ENCODE measurements at places on chromosomes 5 and 9.

- no peak for DNase-seq
Measured at GRCh38 chr5:169296419-169297143, 4.4 kb downstream of the SLIT3 start.

GRCh38 chr5:132456296-132456986, 34.1 kb downstream of the IRF1 start:
- no peak for DNase-seq

GRCh38 chr5:24094081-24094679, 550.6 kb downstream of the CDH10 start:
- no peak for DNase-seq

DNA sequence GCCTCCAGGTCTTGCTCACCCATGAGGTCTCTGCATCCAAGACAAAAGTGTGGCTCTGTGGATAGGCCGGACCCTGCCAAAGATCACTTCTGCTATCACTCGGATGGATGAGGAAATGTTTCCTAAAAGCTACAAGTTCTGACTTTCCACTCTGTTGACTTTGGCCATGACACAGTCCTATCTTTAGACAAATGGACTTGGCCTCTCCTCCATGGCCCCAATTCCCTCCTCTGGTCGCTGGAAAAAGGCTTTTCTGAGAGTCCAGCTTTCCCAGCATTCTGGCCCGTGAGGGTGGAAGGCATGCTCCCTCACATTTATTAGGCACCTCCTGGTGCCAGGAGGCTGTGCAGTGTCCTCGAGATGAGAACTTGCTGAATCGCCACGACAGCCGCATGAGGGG, 83.1 kb downstream of the COL27A1 start:
- DNase-seq = no peak

DNA sequence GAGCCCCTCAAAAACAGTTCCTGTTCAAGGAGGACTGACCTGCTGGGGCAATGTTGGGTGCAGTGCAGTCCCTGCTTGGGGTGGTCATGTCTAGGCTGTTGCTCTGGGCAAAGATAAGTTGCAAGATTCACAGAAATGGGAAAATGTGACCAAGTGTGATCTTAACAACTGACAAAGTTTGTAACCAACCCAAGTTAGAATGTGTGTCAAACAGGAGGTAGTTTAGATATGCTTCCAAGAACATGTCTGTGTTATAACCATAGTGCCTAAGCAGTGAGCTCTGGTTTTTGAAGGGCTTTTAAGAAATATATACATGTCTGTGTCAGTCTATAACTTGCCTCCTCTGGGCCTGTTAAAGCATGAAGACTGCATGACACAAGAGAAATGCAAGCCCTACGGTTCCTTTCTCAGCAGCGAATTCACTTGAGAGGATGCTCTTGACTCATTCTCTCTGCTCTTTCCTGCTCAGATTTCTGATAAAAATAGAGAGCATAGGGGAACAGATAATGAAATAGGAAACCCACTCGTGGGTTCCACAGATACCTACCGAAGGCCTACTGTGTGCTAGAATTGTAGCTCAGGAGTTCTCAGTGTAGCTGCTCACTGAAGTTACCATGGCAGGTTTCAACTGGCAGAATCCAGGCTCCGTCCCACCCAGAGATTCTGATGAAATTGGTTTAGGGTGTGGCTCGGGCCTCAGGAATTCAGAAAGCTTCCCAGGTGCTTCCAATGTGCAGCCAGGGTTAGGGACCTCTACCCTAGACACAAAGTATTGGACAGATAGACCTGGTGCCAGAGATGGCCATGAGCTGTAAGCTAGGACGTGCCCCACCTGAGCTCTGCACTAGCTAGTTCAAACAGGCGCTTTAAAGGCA, 52.4 kb downstream of the ARHGEF37 start:
- no peak for DNase-seq

DNA sequence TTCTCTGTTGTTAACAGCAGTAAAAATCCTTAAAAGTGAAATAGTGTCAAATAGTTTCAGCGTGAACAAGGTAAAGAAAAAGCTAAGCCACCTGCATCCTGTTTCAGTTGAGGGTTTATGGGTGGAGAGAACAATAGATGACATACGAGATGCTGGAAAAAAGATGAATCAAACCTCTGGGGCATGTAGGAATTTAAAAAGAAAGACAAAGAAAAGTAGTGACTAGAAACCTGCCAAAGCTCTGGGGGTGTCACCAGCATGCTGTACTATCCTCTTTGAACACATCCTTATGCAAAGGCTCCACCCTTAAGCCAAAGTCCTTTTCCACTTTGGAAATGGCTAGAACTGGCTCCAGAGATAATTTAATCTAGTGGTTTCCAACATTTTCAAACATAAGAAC, 22.2 kb downstream of the SCAI start:
- no peak for DNase-seq

- no peak for DNase-seq
Measured at GRCh38 chr5:104778-105296, 12.9 kb downstream of the PLEKHG4B start.

GRCh38 chr9:137042751-137043727, 2.9 kb downstream of the NPDC1 start:
- no peak for DNase-seq

- DNase-seq = no peak
Measured at GRCh38 chr5:111747337-111747736, 9.7 kb downstream of the NREP start.

DNA sequence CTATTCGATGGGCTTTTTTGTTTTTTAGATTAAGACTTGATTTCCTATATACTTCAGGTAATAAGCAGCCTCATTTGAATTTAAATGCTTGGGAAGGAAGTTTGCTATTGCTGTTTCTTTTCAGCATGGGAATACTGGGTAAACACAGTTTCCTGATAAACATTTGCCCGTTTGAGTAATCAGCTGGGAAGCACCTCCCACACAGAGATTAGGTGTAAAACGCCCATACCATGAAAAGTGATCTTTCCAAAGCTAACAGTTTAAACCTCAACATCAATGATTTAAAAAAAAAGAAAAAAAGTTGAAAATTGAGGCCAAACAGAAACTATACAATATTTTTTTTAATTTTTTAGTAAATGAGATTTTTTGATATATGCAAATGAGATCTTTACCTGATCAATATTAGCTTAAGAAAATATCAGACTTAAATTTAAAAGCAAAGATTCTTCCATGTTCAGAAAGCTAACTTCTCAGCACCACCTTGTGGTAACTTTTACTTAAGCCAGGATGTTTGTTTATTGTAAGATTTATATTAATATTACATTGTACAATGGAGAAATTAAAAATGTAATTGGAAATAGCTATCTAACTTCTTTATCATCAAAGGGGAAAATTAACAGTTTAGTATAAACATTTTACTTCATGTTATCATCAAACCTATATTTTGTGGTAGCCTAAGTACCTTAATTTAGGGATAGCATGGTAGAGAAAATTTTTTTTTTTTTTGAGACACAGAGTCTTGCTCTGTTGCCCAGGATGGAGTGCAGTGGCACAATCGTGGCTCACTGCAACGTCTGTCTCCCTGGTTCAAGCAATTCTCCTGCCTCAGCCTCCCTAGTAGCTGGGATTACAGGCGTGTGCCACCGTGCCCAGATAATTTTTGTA, 39.8 kb downstream of the F2RL2 start:
- no peak for DNase-seq

DNA sequence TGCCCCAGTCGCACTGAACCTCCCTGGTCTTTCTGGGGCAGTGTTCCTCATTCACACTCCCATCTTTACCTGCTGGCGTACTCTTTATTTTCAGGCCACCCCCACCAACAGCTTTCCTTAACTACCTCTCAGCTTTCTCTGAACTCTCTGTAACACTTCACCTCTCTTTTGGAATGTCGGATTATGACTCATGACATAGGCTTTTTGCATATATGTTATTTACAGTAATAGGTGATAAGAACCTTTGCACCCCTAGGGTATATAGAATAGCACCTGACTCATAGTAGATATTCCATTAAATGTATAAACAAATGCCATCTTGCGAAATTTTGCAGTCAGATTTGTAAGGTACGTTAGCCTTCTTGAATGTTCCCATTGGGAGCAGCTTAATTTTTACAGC, 52.9 kb upstream of the MIER3 start:
- DNase-seq = no peak

- DNase-seq = peak; percentile 92
Measured at GRCh38 chr9:136339173-136339957, 12.0 kb downstream of the GPSM1 start.

DNA sequence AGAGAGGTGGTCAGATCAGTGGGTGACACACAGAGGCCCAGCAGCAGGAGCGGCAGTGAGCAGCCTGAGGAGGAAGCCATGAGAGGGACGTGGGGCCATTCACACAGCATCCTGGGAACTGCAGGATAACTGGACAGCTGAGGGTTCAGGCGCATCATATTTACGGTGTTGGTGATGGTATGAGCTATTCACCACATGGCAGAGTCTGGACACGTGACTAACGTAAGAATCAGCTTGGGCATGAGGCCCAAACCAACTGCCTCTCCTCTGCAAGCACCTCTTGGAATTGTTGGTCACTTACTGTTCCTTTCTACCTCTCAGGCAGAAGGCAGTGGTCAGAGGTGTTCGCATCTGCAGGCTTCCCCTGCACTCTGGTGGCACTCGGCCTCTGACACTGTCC, 141.1 kb downstream of the ENTREP1 start:
- no peak for DNase-seq

GRCh38 chr5:179603308-179603707, 20.2 kb downstream of the HNRNPH1 start:
- no peak for DNase-seq

DNA sequence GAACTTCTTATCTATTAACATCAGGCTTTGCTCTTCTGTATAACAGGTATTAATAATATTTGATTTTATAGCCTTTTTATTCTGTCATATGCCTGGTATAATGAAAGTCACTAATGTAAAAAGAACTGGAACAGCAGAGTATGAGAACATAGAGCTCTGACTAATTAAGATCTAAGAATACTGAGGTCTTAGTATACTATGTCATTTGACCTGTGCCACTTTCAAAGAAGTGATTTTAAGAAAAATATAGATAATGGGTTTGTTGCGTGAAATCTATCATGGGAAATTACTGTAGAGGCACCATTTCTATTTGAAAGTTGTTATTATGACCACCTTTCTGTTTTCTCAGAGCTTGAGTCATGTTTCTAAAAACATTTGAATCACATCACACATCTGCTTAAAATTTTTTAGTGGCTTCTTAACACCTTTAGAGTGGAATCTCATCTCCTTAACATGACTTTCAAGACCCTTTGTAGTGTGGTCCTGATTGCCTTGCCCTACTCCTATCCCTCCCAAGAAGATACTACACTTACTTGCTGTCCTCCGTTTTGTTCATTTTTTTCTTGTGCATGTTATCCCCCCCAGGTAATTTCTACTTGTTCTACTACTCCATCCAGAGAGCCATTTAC, 14.3 kb downstream of the WDR36 start:
- no peak for DNase-seq

GRCh38 chr9:130421802-130422276, 22.9 kb upstream of the ASS1 start:
- no peak for DNase-seq

GRCh38 chr5:139863361-139863760, 67.8 kb downstream of the PSD2 start:
- no peak for DNase-seq

DNA sequence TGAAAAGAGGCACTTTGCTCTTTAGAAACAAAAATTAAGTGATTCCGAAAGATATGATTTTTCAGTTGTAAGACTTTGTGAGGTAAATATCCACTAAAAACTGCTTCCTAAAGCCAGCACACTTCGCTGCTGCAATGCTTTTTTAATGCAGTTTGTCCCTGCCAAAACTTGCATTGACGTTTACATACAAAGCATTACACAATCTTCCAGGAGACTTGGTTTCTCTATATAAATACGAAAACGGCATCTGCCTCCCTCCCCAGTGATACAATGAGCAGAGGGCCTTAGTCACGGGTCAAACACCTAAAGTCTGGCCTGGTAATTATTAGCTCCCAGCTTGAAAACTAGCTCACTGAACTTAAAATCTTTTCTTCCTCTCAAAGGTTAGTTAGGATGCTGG, 170.7 kb downstream of the TSSK1B start:
- DNase-seq = no peak

GRCh38 chr5:8844206-8844605, 701.7 kb downstream of the SEMA5A start:
- DNase-seq = no peak

GRCh38 chr9:69035438-69036308, at the start of gene FXN:
Gene FXN, plus strand, starts transcription at chr9:69035752. Its CDS starts 31 bp downstream, at chr9:69035783.
- peak; percentile 86 for DNase-seq

DNA sequence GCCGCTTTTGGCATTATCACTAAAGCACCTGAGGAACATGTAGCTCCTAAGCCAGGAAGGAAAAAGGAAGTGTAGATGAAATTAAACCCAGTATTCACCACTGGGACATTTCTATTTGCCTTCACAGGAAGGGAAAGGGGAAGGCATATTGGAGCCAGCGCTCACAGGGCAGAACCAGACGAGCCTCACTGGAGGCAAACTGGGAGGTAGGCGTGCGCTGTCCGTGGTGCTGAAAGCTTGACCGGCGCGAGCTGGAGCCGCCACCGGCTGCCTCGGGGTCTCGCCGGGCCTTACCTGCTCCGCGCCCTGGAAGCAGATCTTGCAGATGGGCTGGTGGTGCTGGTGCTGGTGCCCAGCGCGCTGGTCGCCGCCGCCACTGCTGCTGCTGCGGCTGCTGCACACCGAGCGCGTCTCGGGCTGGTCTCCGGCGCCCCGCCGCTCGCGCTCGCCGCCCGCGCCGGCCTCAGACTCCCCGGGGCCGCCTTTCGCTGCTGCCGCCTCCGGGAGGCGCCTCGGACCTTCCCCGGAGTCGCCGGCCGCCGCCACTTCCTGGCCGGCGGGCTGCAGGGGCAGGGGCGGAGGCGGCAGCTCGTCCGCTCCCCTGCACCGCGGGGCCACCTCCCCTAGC, 732 bp downstream of the MARCHF11 start:
- peak; percentile 35 for DNase-seq

- DNase-seq = no peak
Measured at GRCh38 chr9:78089111-78089510, 57.5 kb upstream of the GNAQ start.

DNA sequence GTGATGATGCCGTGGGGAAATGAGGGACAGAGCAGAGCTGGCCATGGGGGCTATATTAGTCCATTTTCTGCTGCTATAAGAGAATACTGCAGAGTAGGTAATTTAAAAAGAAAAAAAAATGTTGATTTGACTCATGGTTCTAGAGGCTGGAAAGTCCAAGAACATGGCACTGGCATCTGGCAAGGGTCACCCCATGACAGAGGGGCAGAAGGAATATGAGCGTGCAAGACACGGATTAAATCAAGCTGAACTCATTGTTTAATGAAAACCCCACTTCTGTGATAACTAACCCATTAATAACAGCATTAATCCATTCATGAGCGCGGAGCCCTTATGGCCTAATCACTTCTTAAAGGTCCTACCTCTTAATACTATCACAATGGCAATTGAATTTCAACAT, 68.8 kb downstream of the SNX18 start:
- no peak for DNase-seq

DNA sequence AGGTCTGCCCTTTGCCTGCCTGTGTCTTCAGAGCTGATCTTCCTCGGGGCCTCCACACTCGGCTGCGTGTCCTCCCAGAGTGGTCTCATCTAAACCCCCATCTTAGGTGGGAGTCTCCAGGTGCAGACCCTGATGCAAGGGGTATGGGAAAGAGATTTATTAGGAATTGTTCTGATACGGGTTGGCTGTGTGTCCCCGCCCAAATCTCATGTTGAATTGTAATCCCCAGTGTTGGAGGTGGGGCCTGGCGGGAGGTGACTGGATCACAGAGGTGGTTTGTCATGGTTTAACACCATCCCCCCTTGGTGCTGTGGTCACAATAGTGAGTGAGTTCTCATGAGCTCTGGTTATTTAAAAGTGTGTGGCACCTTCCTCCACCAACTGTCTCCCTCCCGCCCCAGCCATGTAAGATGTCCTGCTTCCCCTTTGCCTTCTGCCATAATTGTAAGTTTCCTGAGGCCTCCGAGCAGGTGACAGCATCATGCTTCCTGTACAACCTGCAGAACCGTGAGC, 208.4 kb downstream of the AOPEP start:
- DNase-seq = no peak
